Fibroblast of skin of scalp (primary cell): ENCODE measurements at places on chromosomes 2 and 18.

- no peak for DNase-seq
Measured at GRCh38 chr2:119689218-119689617, 10.2 kb downstream of the TMEM177 start.

DNA sequence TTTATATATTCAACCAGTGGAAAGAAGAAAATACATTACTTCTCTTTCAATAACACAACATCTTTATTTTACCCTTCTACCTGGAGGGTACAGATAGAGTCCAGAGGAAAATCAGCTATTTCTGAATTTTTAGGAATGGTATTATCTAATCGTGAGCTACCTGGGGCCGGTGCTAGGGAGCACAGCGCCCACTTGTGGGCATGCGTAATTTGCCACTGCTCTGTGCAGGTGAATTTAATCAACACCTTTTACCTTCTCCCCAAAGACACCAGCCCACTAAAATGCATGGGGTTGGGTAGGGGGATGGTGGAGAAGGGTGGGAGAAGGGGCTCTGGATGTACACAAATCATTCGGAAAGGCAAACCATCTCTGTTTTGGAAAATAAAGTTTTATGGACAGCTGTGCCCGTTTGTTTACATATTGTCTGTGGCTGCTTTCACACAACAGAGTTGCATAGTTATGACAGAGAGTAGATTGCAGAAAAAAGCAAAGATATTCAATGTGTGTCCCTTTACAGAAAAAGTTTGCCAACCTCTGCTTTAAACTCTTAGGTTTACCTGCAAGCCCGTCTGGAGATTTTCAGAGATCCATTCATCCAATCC lies 51.5 kb upstream of the DCC start:
- no peak for DNase-seq

GRCh38 chr2:64311948-64312621 lies 141.9 kb upstream of the LGALSL start:
- DNase-seq: peak; percentile 84

DNA sequence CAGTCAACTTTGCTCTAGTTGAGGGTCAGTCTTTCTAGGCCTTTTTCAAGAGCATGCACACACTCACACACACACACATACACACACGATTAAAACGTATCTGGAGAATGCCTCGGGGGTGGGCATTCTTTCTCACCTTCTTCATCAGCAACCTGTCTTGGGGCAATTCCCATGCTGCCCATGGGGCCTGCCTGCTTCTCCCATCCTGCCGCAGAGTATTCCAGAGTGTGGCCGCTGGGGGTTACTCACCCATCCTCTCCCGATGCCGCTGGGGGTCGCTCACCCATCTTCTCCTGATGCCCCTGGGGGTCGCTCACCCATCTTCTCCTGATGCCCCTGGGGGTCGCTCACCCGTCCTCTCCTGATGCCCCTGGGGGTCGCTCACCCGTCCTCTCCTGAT lies 10.8 kb upstream of the ALLC start:
- no peak for DNase-seq
